Esophagus squamous epithelium (tissue), 5 donors: ENCODE measurements at places on chromosomes 16 and 17. TPM values are rescaled to one million over a fixed set of nuclear protein-coding genes. Genes with fewer than 3 reads are reported as not detected.

The KRT23 gene
- total RNA-seq, result 3.1 TPM

The RTN4RL1 gene
- 4.0 TPM for total RNA-seq

The KIF18B gene
- total RNA-seq, result 3.3 TPM

- no peak for DNase-seq
These were observed 62.4 kb downstream of the CDH11 start for GRCh38 chr16:65059406-65059980.

DNA sequence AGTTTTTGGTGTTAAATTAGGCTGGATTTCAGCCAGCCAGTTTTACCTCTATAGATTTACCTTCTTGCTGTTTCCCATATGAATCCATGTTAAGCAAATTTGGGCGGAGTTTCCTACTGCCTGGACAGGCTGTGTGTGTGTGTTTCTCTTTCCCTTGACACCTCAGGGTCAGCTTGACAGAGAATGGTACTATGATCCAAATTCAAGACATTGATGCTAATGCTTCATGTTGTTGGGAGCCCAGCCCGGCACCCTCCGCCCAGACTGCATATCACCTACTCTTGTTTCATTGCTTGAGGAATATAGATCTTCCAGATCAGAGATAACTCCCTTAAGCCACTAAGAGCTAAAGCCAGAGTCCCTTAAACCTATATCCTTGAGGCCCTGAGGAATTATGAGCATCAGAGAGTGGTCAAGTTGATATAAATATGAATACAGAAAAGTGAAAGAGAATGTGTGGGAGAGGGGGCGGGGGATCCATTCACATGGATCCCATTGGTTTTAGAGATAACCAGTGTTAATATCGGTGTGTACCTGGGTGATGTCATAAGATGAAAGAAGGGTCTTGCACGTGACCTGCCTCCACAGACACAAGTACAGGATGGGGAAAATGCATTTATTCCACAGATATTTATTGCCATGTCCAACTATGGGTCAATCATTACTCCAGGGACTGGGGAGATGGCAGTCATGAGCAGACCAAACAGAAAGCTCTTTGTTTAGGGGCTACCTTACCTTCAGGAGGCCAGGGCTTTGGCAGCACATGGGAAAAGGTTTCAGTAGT, 69.7 kb downstream of the WIPI1 start:
- DNase-seq, result no peak

DNA sequence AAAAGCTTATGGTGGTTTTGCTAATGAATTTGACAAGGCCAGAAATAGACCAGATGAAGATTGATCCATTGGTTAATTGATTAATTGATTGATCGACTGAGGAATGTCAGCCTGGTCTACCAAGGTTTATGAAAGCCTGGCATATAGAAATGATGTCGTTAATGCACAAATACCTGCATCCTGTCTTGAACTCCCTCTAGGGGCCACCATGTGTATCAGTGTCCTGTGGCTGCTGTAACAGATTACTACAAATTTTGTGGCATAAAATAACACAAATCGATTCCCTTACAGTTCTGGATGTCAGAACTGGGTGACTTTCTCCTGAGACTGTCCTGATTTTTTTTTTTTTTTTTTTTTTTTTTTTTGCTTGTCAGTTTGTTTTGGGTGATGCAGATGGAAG, 553.2 kb downstream of the MAF start:
- DNase-seq, result no peak

DNA sequence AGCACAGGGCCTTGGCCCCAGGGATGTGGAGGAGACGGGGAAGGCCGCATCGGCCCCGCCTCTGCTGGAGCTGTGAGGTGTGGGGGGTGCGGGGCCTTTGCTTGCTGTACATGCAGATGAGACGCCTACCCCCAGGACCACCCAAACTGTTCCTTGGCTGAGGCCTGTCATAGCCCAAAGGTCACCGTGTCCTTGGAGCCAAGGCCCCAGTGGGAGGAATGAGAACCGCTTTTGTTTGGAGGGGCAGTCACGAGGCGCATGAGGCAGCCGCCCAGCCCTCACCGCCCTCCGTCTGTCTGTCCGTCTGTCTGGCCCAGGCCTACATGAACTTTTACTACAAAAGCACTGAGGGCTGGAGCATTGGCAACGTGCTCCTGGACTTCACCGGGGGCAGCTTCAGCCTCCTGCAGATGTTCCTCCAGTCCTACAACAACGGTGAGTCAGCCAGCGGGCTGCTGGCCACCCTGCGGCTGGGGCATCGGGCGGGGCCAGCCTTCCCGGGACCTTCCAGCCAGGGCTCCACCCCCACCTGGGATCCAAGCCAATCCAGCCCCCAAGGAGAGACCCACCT, 8.8 kb downstream of the TAX1BP3 start:
- no peak for DNase-seq

GRCh38 chr17:55451203-55451641, 29.6 kb upstream of the MMD start:
- no peak for DNase-seq

DNA sequence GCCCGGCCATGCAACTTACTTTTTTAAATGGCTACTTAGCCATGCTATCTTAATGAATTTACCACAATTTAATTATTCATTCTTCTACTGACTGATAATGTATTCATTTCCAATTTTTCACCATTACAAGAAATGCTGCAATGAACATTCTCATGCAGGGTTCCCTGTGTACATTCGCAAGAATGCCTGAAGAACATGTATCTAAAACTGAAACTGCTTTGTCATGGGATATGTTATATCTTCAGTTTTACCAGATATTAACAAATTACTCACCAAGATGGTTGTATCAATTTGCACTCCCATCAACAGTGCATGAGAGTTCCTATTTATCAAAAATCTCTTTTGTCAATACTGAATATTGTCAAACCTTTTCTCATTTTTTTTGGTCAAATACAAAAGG, 100.8 kb downstream of the SLC39A11 start:
- no peak for DNase-seq
